WTC11 (cell line): ENCODE measurements at places on chromosomes 4 and X. TPM values are rescaled to one million over a fixed set of nuclear protein-coding genes. Genes with fewer than 3 reads are reported as not detected.
A peak's percentile ranks its signal among the peaks of the same experiment; 100 is the strongest.

DNA sequence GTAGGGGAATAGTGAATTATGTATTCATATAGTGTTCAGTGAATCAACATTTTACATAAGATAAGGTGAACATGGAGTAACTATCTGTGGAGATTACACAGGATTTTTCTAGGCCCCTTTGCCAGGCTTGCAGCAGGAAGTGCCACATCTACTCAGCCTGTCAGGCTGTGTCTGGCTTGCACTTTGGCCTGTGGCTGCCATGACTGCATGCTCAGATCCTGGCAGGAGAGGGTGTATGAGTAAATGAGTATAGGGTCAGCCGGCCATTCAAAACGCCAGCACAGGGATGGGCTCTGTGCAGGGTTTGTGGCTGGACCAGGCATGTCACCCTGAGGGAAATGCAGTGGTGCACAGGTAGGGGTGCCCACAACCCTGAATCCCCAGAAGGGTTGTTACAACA, 51.9 kb downstream of the UBQLN2 start:
- no peak for DNase-seq

Gene EDNRA
- total RNA-seq: 2.1 to 2.5 TPM (median 2.3 TPM) in 3 replicates

GRCh38 chr4:139950568-139950967, 203.4 kb downstream of the MAML3 start:
- no peak for DNase-seq

- no peak for DNase-seq
Measured at GRCh38 chrX:115689931-115690330, 129.0 kb downstream of the PLS3 start.

- DNase-seq: no peak
Measured at GRCh38 chr4:139333046-139333445, 30.8 kb upstream of the NDUFC1 start.

DNA sequence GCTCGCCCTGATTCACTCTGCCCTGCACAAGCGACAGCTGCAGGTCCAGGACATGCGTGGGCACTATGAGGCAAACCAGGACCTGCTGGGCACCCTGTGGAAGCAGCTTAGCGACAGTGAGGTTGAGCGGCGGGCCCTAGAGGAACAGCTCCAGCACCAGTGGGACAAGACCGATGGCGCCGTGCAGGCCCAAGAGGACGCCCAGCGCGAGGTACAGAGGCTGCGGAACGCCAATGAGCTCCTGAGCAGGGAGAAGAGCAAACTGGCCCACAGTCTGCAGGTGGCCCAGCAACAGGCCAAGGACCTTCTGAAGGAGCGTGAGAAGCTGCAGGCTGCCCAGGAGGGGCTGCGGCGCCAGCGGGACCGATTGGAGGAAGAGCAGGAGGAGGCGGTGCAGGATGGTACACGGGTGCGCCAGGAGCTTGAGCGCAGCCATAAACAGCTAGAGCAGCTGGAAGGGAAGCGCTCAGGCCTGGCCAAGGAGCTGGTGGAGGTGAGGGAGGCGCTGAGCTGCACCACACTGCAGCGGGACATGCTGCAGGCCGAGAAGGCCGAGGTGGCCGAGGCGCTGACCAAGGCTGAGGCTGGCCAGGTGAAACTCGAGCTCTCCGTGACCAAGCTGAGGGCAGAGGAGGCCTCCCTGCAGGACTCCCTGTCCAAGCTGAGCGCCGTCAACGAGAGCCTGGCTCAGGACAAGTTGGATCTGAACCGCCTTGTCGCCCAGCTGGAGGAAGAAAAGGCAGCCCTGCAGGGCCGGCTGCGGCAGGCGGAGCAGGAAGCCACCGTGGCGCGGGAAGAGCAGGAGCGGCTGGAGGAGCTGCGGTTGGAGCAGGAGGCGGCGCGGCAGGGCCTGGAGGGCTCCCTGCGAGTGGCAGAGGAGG, 12.8 kb downstream of the SMIM10L2A start:
- no peak for DNase-seq

- no peak for DNase-seq
Measured at GRCh38 chr4:24877868-24878635, 34.8 kb downstream of the CCDC149 start.

Gene DSPP
- not detected in 3 replicates for total RNA-seq

Gene SPP1
- 24.5 to 56.6 TPM (median 31.8 TPM) in 3 replicates for total RNA-seq

DNA sequence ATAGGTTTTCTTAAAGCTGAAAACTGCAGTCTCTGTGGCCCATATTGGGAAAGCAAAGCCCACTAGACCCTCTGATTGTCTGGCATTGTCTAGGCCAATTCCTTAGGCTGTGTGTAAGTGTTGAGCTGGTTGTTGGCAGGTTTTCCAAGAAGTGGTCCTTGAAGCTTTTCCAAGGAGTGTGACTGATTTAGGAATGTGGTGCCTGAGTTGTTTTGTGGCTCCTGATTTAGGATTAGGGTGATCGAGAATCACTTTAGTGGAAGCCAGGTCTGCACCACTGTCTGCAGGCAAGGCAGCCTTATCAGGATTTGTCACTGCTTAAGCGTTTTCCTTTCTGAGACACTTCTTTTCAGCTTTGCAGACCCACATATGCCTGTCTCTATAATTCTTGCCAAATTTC, 339.0 kb upstream of the DDX53 start:
- no peak for DNase-seq

DNA sequence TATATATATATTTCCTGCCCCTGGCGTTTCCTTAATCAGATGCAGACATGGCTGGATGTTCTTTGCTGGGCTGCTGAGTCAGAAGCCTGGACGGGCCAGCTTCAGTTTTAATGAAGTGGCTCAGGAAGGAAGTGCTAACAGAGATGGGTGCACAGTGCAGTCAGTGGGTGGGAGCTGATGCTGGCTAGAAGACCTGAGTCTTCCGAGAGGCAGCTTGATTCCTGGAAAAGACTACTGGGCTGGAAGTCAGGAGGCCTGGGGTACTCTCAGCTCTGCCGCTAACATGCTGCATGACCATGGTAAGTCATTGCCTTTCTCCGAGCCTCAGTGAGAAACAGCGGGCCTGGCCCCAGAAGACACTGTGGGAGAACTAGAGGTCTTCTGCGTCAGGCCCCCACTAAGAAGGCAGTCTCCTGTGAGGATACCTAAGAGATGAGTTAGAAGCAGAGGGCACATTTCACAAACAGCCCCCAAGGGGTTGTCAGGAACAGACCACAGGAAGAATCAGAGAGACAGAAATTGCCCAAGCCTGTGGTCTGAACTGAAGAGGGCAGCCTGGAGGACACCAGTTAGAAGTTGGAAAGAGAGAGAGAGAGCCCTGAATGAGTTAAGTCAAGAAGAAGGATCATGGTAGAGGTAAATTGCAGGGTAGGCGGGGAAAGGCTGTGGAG, 8.3 kb upstream of the CD40LG start:
- no peak for DNase-seq

DNA sequence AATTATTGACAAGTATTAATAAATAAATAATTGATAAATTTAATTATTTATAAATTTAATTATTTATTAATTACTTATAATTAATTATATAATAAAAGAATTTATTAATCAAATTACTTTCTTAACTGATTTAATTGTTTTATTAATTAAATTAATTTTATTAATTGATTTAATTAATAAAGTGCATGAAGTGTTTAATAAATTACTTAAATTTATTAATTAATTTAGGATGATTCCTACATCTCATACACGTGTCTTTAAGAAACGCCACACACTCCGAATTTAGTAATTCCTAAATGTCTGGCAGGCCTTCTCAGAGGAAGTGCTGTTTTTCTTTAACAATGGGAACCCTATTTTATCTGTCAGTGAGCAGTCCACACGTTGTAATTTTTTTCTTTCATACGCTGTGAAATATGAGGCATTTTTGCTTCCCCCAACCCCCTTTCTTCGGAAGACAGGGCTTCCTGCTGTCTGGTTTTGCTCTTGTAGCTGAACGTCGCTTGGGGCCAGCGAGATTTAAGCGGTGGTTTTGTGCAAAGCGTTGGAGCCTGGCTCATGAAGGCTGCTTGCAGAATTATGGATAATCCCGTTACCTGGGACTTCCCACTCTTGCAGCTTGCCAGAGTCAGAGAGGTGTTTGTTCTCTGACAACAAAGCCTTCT, 46.8 kb downstream of the CRLF2 start:
- no peak for DNase-seq

Gene EVC
- 10.4 to 14.0 TPM (median 12.5 TPM) in 3 replicates for total RNA-seq

Gene NUDT10
- 17.7 to 22.2 TPM (median 18.1 TPM) in 3 replicates for total RNA-seq

DNA sequence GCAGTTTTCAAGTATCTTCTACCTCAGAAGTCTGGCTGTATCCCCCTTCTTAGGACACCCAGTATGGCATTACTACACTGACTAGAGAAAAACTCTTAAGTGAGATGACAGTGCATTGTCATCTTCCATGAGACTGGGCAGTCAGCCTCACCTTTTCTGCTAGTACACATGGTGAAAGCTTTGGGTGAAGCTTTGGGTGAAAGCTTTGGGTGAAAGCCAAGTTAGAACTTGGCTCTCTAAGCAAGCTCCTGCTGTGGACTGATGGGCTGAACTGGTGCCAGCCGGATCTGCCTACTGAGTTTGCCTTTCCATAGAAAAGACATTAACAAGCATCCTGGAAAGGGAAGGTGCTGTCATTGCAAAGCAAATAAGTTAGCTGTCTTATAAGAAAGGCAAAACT, 8.8 kb downstream of the EPHA5 start:
- DNase-seq: peak; percentile 24

DNA sequence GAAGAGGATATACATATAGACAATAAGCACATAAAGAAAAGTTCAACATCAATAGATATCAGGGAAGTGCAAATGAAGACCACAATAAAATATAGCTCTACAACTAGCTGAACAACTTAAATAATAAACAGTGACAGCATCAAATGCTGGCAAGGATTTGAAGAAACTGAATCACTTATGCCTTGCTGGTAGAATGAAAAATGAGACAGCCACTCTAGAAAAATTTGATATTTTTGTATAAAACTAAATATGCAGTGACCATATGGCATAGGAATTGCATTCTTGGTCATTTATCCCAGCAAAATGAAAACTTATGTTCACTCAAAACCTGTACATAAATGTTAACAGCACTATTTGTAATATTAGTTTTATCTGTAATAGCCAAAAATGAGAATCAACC, 1102.0 kb downstream of the C4orf33 start:
- DNase-seq: no peak

DNA sequence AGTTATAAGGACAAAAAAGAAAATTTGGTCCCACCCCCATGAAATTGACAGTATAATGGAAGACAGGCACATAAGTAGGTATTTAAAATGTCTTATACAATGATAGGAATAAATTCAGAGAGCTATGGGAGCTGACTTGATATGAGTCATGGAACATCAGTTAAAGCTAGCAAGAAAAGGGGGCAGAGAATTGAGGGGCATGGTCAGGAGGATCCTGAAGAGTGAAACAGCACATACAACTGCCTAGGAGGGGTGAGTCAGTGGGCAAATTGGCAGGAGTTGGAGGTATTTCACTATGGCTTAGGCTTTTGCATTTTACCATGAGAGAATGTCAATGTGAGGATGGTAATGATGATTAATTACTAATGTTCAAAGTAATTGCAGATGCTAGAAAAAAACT, 95.4 kb upstream of the BANK1 start:
- no peak for DNase-seq

GRCh38 chr4:73413294-73413755, 9.2 kb downstream of the ALB start:
- DNase-seq: no peak

- DNase-seq: no peak
Measured at GRCh38 chr4:85153221-85153620, 186.7 kb upstream of the WDFY3 start.

- no peak for DNase-seq
Measured at GRCh38 chrX:10568428-10568827, 52.0 kb downstream of the MID1 start.

DNA sequence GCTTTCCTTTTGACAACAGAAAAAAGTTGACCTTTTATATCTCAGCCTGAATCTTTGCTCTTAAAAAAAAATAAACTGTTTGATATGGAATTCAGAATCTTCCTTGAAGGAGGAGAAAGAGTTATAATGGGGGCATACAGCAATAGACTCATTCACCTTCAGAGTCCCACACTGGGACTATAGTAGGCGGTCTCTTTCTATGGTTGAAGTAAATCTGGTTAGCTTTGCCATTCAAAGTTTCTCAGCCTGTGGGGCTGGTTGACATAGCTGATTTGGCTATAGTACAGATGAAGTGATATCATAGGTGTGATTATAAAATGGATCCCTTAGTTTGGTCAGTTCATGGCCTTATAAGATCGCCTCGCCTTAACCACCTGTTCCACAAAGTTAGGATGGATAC, 156.2 kb downstream of the SH2D1A start:
- DNase-seq: no peak

DNA sequence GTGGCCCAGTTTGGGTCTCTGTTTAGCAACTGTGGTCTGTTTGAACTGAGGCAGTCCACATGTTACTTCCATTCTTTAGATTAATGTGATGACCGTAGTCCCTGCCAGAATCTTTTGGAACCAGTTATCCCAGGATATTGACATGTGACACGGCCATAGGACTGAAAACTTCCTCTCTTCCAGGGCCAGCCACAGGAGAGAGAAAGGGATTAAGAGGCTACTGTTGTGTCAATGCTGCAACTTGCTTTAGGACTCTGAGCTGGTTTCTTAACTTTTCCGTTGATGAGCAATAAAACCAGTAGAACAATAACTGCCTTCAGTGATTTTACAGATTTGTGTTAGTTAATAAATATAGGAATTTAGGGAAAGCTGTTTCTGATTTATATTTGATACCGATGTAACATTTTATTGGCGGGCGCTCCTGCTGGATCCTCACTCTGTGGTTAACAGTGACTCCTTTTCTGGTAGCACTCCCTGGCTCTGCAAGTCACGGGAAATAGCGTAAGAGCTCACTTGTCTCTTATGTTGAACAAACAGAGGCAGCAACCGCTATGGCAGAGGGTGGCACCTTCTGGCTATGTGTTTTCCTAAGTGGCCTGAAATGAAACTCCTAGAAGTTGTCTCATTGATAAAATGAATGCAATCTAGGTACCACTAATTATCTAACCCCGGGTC, 2.5 kb downstream of the TENM3 start:
- no peak for DNase-seq

GRCh38 chr4:5568336-5568735, 140.0 kb downstream of the EVC2 start:
- no peak for DNase-seq

DNA sequence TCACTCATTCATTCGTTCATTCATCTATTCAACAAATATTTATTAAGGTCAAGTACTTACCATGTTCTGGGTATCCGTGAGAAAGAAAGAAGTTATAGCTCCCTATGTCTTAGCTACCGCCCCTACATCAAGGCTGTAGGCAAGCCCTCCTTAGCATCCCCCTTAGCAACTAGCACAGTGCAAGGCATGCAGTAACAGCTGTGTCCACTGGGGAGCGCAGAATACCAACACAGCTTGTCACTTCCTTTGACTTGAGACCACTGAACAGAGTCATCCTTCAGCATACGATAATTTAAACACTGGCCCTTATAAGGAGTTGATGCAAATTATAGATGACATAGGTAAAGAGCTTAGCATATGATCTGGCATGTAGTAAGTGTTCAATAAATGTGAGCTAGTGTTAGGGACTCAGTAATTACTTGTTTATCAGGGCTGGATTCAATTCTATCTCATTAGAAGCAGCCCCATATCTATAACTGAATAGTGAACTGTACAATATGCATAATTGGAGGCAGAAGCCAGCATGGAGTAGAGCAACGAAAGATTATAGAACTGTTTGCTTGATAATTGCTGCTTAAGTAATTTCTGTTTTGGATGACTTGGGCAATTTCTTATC, 8.7 kb downstream of the KIAA1210 start:
- peak; percentile 74 for DNase-seq

GRCh38 chr4:170386971-170387370, 297.2 kb upstream of the AADAT start:
- DNase-seq: no peak
